ENCODE measurements at places on chromosomes 5 and 9.

- DNase-seq = no peak
Measured at GRCh38 chr5:40359832-40360231, 319.9 kb upstream of the PTGER4 start.

- DNase-seq = peak; percentile 88
Measured at GRCh38 chr9:134365791-134366222, 39.6 kb downstream of the RXRA start.

DNA sequence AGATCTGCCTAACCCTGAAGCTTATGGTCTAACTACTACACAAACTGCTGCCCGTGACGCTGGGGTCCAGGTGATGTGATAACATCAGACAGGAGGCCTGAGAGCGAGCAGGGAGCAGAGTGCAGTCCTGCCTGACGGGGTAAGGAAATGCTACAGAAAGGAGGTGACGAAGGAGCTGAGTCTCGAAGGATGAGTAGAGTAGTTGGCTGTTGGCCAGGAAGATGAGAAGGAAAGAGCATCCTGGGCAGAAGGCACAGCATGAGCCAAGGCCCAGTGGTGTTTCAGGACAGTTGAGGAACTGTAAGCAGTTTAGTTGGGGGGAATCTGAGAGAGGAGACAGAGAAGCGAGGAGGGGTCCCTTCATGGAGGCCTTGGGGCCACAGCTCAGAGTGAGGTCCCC, 136.0 kb upstream of the TBC1D2 start:
- no peak for DNase-seq

DNA sequence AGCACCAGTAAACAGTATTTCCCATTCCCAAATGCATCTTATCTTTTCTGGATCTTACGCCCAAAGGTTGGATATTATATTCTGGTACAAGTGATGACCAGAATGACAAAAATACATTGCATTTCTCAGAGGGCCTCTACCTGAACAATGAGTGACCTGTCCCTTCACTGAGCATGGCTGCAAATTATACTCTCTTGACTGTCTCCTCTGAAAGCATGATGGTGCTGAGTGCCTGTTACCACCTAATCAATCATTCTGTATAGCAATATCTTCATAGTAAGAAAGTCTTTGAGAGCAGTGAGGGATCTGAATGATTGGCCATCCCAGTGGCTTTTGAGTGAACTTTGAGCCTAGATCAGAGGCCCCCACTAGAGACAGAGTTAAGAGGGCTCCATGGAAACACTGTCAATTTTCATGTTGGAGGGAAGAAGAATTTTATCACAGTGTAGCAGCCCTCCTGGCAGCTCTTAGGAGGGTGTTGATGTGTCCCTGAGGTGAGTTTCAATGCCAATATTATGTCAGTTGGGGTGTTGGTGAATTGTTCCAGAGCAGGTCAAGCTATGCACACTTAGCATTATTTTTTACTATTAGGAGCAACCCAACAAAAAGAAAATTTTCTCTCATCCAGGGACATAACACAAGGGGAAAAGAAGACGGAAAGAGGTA, 171.7 kb downstream of the MARCHF11 start:
- no peak for DNase-seq

- no peak for DNase-seq
Measured at GRCh38 chr9:27029186-27029585, 23.7 kb upstream of the LRRC19 start.

DNA sequence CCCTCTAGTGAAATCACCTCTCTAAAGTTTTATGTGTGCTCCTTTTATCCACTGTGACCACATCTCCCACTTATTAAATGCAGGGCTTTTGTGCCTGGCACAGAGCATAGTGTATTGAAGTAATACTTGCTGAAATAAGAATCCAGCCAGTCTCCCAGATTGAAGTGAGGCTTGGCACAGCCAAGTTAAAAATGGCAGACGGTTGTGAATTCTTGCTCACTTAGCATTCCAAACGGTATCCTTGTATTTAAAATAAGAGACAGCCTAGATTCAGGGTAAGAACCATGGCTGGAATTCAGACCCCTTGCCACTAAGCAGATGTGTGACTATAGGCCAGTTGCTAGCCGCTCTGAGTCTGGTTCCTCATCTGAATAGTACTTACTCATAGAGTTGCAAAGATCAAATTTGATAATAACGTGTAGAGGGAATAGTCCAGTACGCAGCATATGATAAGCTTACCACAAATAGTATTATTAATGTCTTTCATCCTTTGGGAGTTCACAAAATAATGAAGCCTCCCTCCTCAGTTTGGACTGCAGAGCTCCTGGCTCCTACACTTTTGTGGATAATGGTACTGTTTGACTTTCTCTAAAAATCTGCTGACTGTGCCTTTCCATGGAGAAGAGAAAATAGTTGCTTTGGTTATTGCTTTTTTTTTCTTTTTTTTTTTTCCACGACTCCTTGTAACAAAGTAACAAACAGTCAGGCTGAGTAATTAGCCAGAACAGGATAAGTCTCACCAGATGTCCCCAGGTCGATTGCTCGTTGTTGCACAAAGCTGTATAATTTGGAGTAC, 51.5 kb downstream of the FGF1 start:
- DNase-seq = no peak

GRCh38 chr5:142896325-142897007, 126.3 kb downstream of the ARHGAP26 start:
- DNase-seq = no peak

DNA sequence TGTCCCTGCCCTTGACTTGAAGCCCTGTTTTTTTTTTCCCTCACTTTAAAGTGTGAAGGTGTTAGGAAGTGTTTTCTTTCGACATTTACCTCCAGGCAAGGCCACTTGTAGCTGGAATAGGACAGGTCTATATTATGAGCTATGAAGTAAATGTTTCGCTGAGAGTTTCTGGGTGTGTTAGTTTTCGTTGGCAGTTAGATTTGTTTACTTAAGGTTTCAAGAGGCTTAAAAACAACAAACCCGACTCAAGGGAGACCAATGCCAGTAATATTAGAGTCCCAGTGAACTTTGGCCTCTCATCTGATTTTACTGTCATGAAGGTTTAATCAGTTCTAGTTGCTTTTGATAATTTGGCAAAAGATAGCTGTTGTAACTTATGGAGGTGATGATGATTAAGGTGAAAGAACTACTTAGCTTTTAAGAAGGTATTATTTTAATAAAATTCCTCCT, 25.2 kb downstream of the OCLN start:
- peak; percentile 51 for DNase-seq

GRCh38 chr9:2158111-2158610, 143.0 kb downstream of the SMARCA2 start:
- peak; percentile 74 for DNase-seq

GRCh38 chr5:177592010-177592834, at the start of gene TMED9:
TMED9 (plus strand) TSS chr5:177592203; CDS start chr5:177592215, 12 bp downstream.
- DNase-seq = peak; percentile 60

- DNase-seq = no peak
Measured at GRCh38 chr5:97998941-97999340, 774.5 kb upstream of the RGMB start.

DNA sequence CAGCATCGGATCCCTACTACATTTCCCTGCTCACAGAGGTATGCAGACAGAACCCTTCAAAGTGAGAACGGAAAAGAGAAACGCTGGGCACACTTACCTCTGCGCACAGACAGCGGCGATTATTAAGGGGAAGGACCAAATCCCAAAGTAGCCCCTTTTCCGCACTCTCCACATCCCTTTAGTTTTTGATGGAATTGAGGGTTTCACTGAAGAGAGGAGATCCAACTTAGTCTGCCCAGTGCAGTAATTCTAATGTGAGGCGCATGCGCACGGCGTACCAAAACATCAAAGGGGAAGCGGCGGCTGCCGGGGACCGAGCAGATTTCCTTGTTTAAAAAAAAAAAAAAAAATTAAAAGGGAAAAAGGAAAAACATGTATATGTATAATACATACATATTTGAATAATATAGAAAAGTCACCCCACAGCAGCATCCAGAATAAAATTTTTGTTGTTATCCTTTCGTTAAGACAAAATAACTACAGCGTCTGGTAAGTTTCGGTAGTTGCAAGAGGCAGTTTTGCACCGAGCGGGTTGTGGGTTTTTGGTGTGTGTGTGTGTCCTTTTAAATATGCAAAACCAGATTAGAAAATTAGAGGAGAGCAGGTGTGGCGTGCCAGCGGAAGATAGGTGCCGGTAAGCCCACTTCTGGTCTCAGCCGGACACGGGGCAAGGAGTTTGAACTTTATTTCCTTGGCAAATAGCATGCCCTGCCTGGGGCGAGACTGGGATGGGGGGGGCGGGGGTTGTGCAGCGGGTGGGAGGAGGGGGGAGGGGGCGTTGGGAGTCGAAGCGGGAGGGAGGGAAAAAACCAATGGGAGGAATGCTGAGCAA, at the start of gene GABRB2:
Gene GABRB2 (minus strand): TSS at position 256 of the 832 bp plus-strand sequence. CDS start 82 bp downstream, at position 174.
- no peak for DNase-seq

DNA sequence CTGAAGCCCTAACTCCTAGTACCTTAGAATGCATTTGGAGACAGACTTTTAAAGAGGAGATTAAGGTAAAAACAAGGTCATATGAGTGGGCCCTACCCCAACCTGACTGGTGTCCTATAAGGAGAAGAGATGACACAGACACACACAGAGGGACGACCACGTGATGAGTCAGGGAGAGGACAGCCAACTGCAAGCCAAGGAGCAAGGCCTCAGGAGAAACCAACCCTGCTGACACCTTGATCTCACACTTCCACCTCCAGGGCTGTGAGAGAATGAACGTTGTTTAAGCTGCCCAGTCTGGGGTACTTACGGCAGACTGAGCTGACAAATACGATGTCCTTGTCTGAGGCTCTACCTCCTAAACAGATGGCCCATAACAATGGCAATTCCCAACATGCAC, 93.6 kb downstream of the ROR2 start:
- DNase-seq = no peak

- no peak for DNase-seq
Measured at GRCh38 chr9:81724242-81724889, 35.0 kb upstream of the TLE1 start.

DNA sequence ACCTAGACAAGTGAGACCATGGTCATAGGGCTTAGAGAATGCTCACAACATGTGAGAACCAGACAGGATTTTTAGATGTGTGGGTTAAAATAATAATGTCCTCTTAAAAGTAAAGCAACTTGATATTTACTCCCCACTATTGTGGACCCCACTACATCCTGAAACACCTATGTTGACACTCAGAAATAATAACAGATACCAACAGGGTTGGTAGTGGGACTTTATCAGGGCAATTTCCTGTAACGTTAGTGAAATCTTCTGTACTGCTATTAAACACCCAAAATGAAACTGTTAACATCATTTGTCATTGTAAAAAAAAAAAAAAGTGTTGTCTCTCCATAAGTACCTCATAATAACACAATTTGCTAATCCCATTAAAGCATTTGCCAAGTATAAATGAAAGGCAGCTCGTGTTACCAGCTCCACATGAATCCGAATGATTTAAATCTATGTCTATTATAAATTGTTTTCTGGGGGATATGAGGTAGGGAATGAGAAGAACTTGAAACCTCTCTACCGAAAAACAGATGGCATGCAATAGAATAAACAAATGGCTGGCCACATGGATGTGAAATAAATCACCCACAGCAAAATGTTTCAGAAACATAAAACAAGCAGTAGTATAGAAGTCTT, 285.9 kb downstream of the ARHGEF28 start:
- DNase-seq = no peak

- no peak for DNase-seq
Measured at GRCh38 chr9:137301081-137301947, 757 bp downstream of the NRARP start.

DNA sequence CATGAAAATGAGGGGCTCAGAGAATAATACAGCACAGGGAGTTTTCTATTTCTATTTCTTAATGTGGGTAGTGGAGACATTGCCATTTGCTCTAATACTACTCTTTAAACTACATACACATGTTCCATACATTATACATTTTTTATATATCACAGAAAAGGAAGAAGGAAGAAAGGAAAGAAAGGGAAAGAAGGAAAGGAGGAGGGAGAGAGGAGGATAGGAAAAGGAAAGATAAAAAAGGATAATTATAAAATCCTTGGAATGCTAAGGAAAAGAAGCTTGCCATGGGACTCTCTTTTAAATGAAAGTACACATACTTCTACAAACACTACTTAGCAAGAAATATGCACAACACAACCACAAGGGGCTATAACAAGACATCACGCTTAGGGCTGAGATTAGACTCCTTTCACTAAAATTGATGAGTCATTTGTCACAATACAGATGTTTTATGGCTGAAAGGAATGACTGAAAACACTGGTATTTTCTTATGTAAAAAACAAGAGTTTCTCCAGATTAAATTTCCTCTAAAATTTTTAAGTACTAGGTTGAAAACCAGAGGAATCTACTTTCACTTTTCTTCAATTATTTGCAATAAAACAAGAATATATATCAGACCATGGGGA, 219.8 kb downstream of the ARL15 start:
- peak; percentile 80 for DNase-seq

GRCh38 chr9:206481-206880, 8.2 kb upstream of the DOCK8 start:
- no peak for DNase-seq

GRCh38 chr5:119743927-119744326, 114.6 kb downstream of the FAM170A start:
- peak; percentile 41 for DNase-seq

GRCh38 chr9:116656977-116657376, 30.1 kb upstream of the TRIM32 start:
- DNase-seq = no peak

DNA sequence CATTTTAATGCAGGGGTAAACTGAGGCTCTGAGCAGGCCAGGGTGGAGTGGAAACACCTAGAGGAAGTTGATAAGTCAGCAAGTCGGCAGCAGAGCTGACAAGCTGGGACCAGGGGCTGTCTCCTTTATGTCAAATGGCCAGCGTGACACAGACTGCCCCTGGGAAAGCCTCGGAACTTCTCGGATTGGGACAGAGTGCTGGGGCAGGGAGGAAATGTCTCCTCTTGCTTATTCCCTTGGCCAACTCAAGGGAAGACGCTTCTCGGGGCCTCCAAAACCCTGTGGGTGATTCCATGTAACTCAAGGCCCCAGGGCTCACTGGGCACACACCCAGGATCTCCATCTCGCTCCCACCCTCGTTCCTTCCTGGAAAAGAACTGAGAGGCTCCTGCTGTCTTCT, 25.4 kb upstream of the ANXA6 start:
- DNase-seq = no peak

GRCh38 chr5:119273391-119273839, 82.4 kb upstream of the TNFAIP8 start:
- no peak for DNase-seq

- no peak for DNase-seq
Measured at GRCh38 chr9:95157481-95158151, 159.9 kb downstream of the FANCC start.

- DNase-seq = peak; percentile 21
Measured at GRCh38 chr9:99294850-99295461, 72.9 kb downstream of the SEC61B start.

GRCh38 chr9:33142535-33142934, 24.6 kb downstream of the B4GALT1 start:
- DNase-seq = no peak
